Stimulated activated CD8-positive, alpha-beta memory T cell treated with anti-CD3 and anti-CD28 coated beads, Interleukin-4, amount 100 ng/mL, for 1 hour (primary cell): ENCODE measurements at places on chromosomes 7 and 10.

DNA sequence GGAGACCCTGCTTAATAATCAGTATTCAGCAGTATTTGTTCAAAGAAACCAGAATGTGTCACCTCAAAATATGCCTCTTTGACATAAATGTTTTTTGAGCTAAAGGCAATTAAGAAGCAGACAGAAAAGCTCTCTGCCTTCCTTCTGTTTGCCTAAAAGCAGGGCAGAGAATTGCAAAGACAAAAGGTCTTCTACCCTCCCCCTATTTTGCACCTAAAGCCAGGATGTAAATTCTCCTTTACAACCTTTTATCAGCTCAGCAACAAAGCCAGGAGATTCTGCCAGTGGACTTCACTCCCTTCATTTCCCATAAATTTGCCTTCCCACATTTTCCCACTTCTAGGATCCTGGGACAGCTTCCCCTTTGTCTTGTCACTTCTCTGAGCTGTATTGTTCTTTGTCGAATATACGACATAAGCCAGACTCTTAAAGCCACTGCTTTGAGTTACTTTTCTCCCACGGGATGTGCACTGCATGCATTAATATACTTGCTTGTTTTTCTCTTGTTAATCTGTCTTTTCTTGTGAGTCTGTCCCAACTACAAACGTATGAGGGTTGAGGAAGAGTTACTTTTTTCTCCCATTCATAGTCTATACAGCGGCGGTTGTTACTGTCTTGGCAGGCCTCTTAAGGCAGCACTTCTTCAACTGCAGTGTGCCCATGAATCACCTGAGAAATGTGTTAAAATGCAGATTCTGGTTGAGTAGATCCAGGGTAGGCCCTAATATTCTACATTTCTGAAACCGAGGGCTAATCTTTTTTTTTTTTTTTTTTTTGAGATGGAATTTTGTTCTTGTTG is 48.2 kb downstream of the ST8SIA6 start:
- DNase-seq: no peak

- no peak for DNase-seq
These were observed 77.5 kb downstream of the AFAP1L2 start for GRCh38 chr10:114326795-114327194.

- no peak for DNase-seq
These were observed 46.0 kb downstream of the PRKAR2B start for GRCh38 chr7:107090457-107090856.

DNA sequence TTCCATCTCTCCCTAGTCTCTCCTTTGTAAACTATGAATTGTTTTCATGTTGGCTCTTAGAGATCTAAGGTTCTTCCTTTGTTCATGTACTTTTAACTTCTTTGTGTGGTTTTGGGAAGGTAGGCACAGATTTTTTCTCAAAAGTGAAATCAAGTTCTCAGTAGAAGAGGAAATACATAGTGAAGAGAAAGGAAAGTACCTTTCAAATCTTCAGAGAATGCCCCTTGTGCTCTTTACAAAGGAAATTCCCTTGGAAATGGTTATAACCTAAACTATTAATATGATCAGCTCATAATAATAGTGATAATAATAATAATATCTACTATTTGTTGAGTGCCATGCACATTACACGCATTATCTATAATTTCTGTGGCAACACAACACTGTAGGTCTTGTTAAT is 318.5 kb downstream of the PRPF18 start:
- no peak for DNase-seq

DNA sequence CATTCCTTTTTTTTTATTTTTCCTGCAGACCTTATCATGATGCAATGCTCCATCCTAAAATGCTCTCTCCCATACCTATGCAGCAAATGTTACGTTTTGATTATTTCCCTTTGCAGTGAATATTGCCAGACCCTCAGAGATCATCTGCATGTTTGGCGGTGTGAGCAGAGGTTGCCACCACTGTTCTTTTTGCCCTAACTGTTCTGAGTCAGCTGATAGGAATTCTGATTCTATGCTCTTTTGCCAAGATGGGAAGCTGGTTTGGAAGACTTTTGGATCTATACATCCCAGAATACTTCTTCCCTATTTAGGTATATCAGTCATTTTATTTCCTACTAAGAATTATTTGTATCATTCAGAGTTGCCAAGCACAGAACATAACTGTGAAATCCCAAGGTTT is 130.5 kb downstream of the KLF6 start:
- no peak for DNase-seq

- no peak for DNase-seq
These were observed 775.3 kb upstream of the POM121L12 start for GRCh38 chr7:52260046-52260665.

DNA sequence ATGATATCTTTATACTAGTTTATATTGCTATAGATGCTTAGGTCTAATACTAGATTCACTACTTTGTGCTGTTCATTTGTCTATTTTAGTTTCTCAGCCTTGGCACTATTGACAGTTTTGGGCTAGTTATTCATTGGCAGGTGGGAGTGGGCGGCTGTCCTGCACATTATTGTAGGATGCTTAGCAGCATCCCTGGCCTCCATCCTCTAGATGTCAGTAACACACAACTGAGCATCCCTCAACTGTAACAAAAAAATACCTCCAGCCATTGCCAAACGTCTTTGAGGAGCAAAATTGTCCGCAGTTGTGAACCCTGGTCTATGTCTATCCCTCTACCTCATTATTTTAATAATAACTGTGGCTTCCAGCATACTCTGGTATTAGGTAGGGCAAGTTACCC is 34.4 kb upstream of the PNLIP start:
- DNase-seq: no peak

- DNase-seq: no peak
These were observed 44.5 kb downstream of the CH25H start for GRCh38 chr10:89162596-89162995.

DNA sequence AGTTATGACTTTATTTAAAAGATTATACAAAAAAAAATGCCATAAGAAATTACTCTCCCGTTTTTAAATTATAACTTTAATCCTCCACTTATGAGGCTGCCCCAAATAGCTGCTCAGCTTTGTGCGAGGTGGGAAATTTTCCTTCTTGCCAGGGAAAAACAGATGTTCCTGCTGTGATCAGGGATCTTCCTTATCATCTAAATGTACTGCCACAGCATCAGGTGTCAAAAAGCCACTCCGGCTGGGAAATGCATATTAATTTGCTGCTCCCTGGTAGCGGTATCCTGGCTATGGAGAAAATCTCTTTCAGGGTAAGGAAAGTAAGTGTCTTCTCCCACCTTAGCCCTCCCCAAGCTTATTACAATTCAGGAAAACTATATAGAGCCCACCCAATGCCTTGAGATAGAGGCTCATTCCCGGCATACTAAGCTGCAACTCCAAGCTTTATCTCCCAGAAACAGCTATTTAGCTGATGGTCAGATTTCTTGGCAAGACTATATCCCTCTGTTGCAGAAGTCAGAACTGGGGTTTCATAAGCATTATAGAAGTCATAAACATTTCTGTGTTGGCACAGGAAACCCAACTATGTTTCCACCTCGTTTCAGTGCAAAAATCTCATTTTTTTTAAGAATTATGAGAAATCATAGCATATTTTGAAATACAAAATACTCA is 360.4 kb downstream of the PARD3 start:
- DNase-seq: no peak

DNA sequence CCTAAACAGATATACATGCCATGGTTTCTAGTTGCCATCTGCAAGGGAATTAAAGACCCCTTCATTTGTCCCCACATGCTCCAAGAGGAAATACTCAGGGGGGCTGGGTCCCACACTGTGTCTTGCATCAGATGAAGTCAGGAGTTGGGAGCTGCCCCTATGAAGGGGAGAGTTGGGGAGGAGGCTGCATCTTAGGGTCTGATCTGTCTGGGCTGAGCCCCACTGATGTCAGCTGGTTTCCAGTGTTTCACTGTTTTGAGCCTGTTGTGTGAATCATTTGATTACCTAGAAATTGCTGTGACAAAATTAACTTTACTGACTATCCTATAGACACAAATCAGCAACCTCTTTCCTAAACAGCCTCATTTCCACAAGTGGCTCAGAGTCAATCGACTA is 4.9 kb upstream of the ADCY1 start:
- DNase-seq: no peak

GRCh38 chr7:136868496-136869000 is at the start of gene CHRM2:
Gene CHRM2, plus strand, starts transcription at chr7:136868652. Its CDS starts 146,214 bp downstream, at chr7:137014866.
- DNase-seq: no peak

DNA sequence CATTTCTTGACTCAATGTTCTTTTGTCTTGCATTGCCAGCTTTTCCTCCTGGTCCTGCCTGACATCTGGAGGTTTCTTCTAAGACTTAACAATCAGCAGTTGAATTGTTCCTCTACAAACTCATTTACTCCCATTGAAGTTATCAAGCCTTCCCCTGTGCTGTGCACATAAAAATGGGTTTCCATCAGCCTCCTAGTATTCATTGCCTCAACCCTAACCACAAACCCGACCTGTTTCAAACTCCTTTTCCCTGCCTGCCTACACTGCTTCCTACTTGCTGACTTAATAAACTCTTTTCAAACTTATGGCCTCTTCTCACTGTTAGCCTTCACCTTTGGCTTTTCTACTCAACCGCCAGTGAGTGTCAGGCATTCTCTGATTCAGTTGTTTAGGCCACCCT is 9.4 kb upstream of the CDK6 start:
- DNase-seq: no peak

DNA sequence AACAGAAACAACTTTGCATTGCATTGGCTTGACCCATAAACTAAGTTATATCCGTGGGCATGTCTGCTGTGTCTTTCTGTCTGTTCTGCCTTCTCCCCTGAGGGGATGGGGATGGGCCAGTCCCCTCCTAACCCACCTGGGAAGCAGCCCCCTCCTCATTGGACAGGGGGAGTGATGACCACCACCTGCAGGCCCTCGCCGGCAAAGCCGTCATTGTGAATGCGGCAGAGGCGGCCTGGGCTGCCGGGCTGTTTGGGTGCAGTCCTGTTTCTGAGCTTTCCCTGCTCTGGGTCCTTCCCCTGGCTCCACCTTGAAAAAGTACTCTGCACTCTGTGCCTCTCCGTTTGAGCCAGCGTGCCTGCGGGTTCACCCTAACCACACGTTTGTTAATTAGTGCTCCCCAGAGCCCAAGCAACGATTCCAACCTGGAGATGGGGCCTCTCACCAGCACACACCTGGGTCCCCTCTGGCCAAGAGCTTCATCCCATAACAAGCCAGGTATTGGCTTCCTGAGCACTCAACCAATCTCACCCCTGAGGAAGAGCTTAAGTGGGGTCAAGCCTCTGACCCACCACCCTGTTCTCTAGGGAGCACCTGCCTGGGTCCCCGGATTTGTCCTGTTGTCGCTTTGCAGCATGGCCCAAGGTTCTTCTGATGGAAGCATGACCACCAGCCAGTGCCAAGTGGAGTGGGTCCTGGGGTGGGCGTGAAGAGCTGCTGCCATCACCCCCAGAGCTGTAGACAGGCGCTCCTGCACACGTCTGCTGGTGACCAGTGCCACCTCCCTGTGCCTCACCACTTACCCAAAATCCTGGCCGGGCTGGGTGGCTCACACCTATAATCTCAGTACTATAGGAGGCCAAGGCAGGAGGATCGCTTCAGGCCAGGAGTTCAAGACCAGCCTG is 39.4 kb upstream of the ZMIZ2 start:
- no peak for DNase-seq

DNA sequence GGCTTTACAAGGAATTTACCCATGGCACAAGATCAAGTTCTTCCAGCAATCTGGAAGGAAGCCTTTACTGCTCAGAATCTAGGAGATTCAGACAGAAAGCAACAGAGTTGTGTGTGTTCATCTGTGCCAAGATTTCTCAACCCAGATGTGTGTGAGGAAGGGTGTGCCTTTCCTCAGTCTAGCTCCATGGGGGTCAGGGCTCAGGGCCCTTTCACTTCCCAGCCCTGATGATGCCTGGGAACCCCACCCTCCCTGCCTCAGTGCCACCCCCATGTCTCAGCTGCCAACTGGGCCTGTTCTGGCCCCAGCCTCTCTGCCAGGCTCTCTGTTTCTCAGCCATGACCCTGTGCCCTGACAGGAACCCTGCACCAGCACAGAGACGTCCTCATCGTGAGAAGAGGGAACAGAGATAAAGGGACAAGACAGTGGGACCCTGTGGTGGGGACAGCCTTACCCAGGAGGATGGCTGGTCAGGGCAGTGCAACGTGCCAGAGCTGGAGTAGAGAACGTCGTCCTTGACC is 102.0 kb downstream of the VIPR2 start:
- DNase-seq: no peak

DNA sequence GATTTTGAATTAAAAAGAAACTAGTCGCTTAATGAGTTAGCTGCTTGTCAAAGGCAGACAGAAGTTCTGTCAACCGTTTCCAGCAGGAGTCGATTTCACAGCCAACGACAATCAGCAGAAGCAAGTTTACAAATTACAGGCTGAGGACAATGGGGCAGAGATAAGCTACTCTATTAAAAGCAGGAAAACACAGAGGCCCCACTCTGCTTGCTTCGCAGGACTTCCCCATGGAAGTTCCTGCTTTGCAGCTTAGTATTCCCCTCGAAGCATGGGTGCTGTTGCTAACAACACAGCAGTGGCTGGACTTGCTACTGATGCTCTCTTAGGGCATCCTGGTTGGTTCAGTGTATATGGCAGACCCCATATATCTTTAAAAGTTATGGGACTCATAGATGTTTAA is 50.8 kb upstream of the KLF6 start:
- no peak for DNase-seq

GRCh38 chr10:14244801-14245211 is 85.9 kb downstream of the FRMD4A start:
- no peak for DNase-seq

- DNase-seq: no peak
These were observed 637.2 kb downstream of the POM121L12 start for GRCh38 chr7:53672681-53673080.

GRCh38 chr10:57657164-57657765 is 610.4 kb downstream of the IPMK start:
- DNase-seq: no peak

- DNase-seq: no peak
These were observed 283.9 kb downstream of the PLXDC2 start for GRCh38 chr10:20100171-20100570.

GRCh38 chr10:80590585-80591125 is 53.0 kb downstream of the SH2D4B start:
- no peak for DNase-seq

GRCh38 chr10:16964576-16965343 is 147.5 kb upstream of the RSU1 start:
- DNase-seq: no peak

DNA sequence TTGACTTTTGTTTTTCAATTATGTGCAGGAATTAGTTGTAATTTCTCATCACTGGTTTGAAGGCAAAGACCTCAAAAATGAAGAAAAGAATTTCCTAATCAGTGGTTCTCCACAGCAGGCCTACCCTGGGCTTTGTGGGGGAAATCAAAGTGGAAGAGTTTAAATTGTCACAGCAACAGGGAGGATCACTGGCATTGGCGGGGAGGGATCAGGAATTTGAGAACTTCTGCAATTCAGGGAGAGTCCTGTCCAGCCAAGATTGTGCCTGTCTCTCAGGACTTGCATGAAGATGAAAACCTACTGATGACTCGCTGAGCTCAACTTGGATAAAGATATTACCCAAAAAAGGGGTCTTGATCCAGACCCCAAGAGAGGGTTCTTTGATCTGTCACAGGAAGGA is 70.1 kb downstream of the HACD1 start:
- DNase-seq: no peak

GRCh38 chr10:50946991-50947781 is 61.8 kb upstream of the A1CF start:
- no peak for DNase-seq

- DNase-seq: no peak
These were observed 975.8 kb upstream of the LRRTM3 start for GRCh38 chr10:65950075-65950474.
